Gastroesophageal sphincter (tissue), 4 donors: ENCODE measurements at places on chromosomes 5 and 9.

- no peak for ATAC-seq
These were observed 6.0 kb upstream of the C1QTNF2 start for GRCh38 chr5:160376416-160376815.

- ATAC-seq: no peak
These were observed 193.6 kb upstream of the ANKRD55 start for GRCh38 chr5:56426693-56427092.

DNA sequence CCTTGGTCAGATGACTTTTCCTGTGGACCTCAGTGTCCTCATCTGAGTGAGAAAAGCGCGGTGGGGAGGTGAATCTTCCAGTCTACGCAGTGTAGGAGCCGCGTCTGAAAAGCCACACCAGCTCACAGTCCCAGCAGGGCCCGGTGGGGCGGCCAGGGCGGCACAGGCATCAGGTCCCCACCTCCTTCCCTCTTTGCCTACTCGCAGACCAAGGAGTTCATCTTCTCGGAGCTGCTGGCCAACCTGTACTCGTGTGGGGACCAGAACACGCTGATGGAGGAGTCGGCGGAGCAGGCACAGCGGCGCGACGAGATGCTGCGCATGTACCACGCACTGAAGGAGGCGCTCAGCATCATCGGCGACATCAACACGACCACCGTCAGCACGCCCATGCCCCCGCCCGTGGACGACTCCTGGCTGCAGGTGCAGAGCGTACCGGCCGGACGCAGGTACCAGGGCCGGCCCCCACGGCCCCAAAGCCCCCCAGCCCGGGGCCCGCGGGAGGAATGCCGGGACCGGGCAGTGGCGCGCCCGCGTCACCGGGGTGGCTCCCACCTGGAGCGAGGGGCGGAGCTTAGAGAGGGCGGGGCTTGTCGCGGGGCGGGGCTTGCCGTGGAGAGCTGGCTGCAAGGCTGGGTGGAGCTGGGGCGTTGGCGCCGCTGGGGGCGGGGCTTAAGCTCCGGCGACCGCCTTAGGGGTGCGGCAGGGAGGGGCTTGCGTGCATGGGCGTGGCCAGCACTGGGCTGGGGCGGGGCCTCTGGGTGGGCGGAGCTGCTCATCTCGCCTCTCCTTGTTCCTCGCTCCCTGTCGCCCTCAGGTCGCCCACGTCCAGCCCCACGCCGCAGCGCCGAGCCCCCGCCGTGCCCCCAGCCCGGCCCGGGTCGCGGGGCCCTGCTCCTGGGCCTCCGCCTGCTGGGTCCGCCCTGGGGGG, 25.6 kb downstream of the GOLGA2 start:
- ATAC-seq: peak; percentile 71

DNA sequence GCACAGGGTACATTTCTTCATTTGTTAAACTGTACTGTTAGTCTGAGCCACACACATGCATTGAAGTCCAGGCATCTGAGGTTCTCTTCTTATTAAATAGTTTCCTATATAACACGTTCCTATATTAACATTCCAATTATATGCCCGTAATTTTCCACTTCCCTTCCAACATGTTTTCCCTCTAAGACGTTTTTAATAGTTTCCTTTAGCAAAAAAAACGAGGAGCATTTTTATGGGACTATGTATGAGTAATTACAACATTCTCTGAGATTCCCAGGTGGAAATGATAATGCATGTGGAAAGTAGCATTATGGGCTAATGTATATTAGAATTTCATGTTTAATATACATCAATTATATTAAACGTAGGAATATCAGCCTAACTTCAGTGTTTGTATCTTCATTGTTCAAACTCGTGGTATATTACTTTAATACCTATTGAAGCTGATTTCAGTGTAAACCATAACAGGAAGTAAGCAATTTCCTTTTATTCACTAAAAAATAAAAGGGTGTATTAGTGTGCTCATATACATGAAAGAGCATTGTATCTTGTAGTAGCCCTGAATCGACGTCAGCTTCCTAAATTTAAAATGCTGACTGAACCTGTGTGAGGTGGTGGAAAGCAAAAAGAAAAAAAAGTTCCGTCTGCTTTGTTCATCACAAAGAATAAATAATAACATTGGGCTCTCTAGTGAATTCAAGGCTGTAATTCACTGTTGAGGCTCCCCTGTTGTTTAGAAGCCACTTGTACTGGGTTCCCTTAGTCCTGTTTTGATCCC, 11.3 kb downstream of the SMARCA2 start:
- no peak for ATAC-seq

DNA sequence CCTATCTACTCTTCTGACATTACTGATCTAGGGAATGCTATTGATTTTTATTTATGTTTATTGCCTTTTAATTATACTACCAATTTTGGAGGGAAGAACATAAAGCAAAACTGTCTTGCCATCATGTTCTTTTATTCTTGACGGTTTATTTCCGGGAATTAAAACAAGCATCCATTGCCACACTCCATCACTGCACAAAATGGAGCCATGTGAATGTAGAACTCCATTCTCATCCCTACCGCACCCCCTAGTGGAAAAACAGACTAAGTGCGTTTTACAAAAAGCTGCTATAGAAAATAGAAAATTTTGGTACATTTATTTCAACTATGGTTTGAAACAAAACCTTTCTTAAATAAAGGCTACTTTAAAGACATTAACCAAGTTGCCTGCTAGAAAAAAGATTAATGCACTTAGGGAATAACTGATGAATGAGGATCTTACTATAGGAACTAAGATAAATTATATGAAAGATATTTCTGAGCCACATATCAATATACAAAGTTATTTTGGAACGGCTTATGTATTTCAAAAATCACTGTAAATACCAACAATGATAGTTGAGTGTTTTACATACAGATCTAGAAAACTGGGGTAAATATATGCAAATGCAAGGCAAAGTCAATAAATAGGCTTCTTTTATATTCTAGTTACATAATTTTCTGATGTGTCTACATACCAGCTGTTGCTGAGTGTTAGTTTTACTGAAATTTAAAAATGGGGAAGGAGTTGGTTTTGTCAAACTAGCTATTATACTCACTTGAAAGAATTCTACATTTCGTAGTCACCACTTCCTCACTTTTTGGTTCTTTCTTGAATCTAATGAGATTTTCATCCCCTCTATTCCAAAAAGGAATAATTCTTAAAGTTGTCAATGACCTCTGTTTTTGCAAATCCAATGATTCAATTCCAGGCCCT, 26.5 kb downstream of the OXCT1 start:
- ATAC-seq: no peak

DNA sequence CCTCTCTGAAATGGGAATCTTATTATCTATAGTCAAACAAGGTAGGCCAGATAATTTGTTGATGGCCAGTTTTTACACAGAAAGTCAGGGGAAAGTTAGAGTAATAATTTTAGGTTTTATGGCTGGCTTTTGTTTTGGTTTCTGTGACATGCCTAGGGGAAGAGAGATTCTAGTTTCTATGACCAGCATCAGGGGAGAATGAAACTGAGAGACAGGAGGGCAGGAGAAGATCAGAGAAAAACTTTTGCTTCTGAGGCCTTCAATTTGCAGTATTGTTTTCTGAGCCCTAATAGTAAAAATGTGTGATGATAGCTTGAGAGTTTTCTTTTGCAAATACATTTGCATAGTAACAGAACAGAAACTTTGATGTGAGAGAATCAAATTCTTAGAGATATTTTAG, 564.3 kb downstream of the ZNF608 start:
- no peak for ATAC-seq

DNA sequence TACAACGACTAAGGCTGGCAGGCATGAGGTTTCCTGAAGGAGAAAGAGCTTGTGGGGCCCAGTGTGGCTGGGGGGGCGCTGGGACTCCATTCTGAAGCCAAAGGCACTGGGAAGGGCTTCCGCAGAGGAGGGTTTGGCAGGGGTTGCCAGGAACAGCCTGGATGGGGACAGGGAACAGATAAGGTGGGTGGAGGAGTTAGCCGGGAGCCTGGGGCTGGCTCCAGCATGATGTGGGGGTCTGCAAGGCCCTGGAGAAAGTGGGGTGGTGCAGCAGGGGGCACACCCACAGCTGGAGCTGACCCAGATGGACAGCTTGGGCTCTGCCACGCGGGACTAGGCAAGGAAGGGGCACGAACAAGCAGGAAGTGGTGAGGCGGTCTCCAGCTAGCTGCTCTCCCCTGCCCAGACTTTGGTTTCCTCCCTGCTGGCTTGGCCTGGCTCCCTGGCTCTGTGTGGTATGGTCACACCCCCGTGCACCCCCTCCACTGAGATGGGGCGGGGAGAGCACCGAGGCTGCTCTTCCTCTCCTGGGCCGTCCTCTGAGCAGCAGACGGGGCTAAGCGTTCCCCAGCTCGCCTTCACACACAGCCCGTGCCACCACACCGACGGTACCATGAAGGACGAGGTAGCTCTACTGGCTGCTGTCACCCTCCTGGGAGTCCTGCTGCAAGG, at the start of gene LTC4S:
LTC4S (plus strand) TSS at position 519 of the 672 bp plus-strand sequence; CDS start at position 614, 95 bp downstream.
- peak; percentile 40 for ATAC-seq

DNA sequence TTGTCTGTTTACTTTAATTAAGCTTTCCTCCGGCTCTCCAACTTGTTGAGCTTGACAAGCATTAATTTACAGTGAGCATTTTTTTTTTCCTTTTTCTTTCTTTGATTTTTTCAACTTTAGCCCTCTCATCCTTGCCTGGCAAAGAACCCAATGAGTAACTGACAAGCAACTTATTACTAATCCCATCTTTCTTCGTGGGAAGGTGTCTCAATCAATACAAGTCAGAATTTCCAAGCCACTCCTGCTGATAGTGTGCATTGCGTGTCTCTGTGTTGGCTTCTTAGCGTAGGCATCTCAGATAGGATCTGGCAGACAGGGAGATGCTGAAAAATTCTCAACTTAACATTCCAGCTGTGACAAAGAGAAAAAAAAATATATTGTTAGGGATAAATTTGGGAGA, 527.7 kb upstream of the WWC1 start:
- ATAC-seq: no peak

DNA sequence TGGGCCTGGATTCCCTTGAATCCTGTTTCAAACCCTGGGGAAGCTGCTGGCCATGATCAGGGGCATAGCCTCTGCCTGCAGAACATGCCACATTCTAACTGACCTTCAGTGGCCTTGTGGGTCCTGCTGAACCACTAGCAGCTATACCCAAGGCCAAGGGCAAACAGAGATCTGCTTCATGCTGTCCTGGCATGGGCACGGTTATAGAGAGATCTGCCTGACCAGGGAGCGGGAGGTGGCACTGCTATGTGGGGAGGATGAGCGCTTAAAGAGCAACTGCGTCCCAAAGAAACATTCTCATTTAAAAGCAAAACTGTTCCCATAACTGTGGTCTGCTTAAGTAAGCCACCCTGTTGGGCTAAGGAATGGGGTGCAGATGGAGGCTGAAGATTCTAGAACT, 36.5 kb upstream of the SYNPO start:
- no peak for ATAC-seq

- no peak for ATAC-seq
These were observed 69.9 kb upstream of the SPTLC1 start for GRCh38 chr9:92185096-92185495.

DNA sequence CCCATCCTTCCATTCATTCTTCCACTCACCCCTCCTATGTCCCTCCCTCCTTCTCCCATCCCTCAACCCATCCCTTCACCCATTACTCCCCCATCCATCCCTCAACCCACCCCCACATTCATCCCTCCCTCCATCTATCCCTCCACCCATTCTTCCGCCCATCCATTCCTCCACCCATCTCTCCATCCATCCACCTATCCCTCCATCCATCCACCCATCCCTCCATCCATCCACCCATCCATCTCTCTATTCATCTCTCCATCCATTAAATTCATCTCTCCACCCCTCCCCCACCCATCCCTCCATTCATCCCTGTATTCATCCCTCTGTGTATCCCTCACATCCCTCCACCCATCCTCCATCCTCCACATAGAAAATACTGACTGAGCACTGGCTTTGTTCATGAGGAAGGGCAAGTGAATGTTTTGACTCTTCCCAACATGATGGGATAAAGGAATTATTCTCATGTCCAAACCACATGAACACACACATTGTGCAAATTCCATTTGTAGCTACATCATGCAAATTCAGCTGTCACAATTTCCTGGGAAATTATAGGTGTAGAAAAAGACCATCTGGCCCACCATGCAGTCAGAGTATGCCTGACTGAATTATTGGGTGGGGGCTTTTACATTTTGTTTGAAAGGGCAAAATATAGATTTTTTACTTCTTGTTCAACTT, 6.9 kb upstream of the VAV2 start:
- no peak for ATAC-seq

- no peak for ATAC-seq
These were observed 103.0 kb upstream of the MAMDC2 start for GRCh38 chr9:69940674-69941073.

- no peak for ATAC-seq
These were observed 361.4 kb upstream of the RPS23 start for GRCh38 chr5:82639393-82640144.

DNA sequence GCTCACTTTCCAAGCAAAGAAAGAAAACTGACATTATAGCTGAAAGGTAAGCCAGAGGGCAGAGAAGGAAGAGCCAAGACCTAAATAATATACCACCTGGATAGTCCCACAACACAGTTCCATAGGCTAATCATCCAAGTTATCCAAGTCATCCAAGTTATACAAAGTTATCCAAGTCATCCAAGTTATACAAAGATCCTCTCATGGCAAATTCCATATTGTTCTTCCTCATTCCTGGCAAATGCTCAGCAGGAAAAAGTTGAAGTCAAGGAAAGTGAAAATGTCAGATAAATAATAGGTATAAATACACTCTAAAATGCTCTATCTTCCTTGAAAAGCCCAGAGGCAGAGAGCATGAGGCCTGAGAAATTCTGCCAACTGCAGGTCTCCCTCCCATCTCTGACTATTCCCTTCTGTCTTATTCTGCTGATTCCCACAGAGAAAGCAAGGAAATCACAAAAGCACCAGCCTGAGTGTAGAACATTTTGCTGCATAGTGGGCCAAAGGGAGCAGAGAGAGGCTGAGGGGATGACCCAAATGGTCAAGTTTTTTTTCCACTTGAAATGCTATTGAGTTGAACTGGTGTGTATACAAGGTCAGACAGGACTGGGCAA, 12.5 kb downstream of the MCTP1 start:
- ATAC-seq: no peak

- ATAC-seq: no peak
These were observed 24.6 kb downstream of the TLE1 start for GRCh38 chr9:81664638-81665222.
